ENCODE measurements at places on chromosomes 13 and 19.

DNA sequence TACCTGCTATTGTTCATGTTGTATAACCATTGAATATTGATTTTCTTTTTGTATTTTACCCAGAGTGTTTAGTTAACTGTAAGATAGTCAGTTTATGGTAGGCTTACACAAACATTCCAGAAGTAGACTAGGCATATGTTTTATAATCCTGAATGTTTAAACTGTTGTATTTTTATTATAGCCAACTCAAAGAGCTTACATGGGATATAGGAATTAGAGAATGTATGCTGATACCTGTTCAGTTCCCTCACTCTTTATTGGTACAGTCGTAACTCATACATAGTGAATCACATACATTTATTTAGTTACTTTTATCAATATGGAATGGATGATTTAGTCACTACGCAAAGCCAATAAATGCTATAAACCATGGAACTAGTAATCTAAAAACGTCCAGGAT, 657.9 kb downstream of the SLITRK5 start:
- no peak for DNase-seq

DNA sequence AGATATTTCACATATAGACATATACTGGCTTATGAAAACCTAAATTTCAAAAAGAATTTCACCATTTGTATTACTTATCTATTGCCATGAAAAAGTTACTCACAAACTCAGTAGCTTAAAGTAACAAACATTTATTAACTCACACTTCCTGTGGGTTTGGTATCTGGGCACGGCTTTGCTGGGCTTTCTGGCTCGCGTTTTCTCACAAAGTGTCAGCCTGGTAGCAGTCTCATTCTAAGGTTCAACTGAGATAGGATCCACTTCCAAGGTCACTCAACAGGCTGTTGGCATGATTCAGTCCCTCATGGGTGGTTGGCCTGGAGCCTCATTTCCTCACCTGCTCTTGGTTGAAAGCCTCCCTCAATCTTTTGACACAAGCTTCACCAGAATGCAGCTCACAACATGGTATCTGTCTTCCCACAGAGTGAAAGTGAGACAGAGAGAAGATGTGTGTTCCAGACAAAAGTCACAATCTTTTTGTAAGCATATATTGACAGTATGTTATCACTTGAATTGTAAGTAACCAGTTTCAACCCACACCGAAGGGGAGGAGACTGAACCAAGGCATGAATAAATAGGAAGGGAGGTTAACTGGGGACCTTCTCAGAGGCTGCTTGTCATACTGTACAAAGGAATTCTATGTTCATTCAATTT, 1065.8 kb upstream of the SPRY2 start:
- no peak for DNase-seq

GRCh38 chr13:84896128-84896527, 903.1 kb downstream of the SLITRK6 start:
- no peak for DNase-seq

GRCh38 chr19:33134571-33135041, 2.7 kb downstream of the WDR88 start:
- no peak for DNase-seq

- DNase-seq, result no peak
Measured at GRCh38 chr19:18969931-18970659, 29.1 kb upstream of the HOMER3 start.
